Right cardiac atrium (tissue), 5 donors: ENCODE measurements at places on chromosomes 2 and 18. TPM values are rescaled to one million over a fixed set of nuclear protein-coding genes. Genes with fewer than 3 reads are reported as not detected.

The KRCC1 gene
- 25.8 TPM for total RNA-seq

The LCLAT1 gene
- 16.0 TPM for total RNA-seq

The FSHR gene
- total RNA-seq = 0.29 TPM

The KLHL30 gene
- total RNA-seq = 18.7 TPM

The LYG2 gene
- not detected for total RNA-seq

The ARHGAP28 gene
- total RNA-seq = 6.1 TPM

The PLEK gene
- 4.3 TPM for total RNA-seq

The CDKL4 gene
- total RNA-seq = 1.4 TPM
